ENCODE measurements at places on chromosomes 12 and 14. TPM values are rescaled to one million over a fixed set of nuclear protein-coding genes. Genes with fewer than 3 reads are reported as not detected.

The DHRS4L2 gene
- total RNA-seq, result 24.3 TPM

The MAP1LC3B2 gene
- total RNA-seq, result 3.7 TPM

The NEUROD4 gene
- not detected for total RNA-seq

The CCDC197 gene
- total RNA-seq, result not detected

The RNASE3 gene
- total RNA-seq, result not detected

The PTGER2 gene
- 0.33 TPM for total RNA-seq

The MYH6 gene
- not detected for total RNA-seq

The CCDC175 gene
- total RNA-seq, result not detected

The ZNF385A gene
- total RNA-seq, result 4.9 TPM

The ACOT6 gene
- not detected for total RNA-seq

The PIWIL1 gene
- total RNA-seq, result not detected

The AMDHD1 gene
- not detected for total RNA-seq

The PTCSC3 gene
- not detected for total RNA-seq

The JAG2 gene
- 0.33 TPM for total RNA-seq

The KRT85 gene
- total RNA-seq, result not detected

The ST8SIA1 gene
- total RNA-seq, result not detected

GRCh38 chr14:100854435-100854834, 28.5 kb downstream of the MEG3 start:
- no peak for DNase-seq
- peaks cover 18% of the 10 kb centered on the region for H3K27me3 ChIP-seq
- 0 out of 2 replicates have a peak overlapping the region, but pooled peaks have one; percentile 6 for H3K27ac ChIP-seq

- H3K4me3 ChIP-seq, result no peak overlapping the region
- no peak for DNase-seq
- H3K27ac ChIP-seq, result no peak overlapping the region
- peaks cover 30% of the 10 kb centered on the region for H3K4me1 ChIP-seq
- no peaks in the 10 kb centered on the region for H3K27me3 ChIP-seq
- H3K36me3 ChIP-seq, result peaks cover 6% of the 10 kb centered on the region
These were observed 2.9 kb downstream of the RILPL1 start for GRCh38 chr12:123530668-123531067.

DNA sequence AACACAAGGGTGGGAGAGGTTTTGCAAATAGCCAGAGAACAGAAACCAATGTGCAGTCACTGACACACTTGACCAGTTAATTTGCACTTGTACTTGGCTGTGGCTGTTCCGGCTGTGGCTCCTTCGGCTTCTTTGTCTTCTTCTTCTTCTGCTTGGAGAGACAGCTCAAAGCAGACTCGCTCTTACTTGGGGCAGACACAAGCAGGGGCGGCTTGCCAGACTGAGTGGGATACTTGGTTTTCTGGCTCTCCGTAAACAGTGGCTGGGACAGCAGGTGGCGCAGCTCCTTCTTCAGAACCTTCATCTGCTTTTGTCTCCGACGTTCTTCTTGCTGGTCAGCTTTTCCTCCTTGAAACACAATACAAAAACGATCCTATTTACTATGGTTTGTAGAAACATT, 25.0 kb downstream of the OTUB2 start:
- H3K36me3 ChIP-seq, result peaks cover 42% of the 10 kb centered on the region
- no peak for DNase-seq
- H3K27ac ChIP-seq, result peak overlapping the region; percentile 19
- H3K27me3 ChIP-seq, result no peaks in the 10 kb centered on the region

- H3K27me3 ChIP-seq, result peaks cover 5% of the 10 kb centered on the region
- H3K4me1 ChIP-seq, result peaks cover 14% of the 10 kb centered on the region
- peaks cover 11% of the 10 kb centered on the region for H3K36me3 ChIP-seq
- DNase-seq, result no peak
- H3K27ac ChIP-seq, result peak overlapping the region; percentile 70
These were observed 377 bp upstream of the BCL7A start for GRCh38 chr12:122021193-122021821.

GRCh38 chr12:52243856-52244614, 11.0 kb downstream of the KRT7 start:
- DNase-seq, result peak; percentile 86
- H3K4me1 ChIP-seq, result peaks cover 72% of the 10 kb centered on the region
- no peaks in the 10 kb centered on the region for H3K36me3 ChIP-seq
- H3K27me3 ChIP-seq, result peaks cover 6% of the 10 kb centered on the region
- peak overlapping the region; percentile 98 for H3K27ac ChIP-seq

DNA sequence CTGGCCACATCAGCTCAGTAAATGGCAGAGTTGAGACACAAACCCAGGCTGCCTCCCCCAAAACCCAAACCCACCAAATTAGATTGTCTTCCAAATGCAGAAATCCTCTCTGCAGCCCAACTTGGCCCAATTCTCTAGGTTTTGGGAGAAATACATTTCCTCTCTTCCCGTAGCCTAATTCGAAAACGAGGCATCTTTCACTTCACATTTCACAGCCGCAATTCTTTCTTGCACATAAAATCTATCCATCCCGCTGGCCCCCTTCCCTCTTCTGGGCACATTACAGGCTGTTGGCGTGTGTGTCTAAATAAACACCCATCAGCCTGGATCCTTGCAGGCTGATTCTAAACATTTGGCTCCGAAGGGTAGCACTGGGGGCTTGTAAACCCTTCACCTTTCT, 83.8 kb upstream of the VRK1 start:
- H3K4me3 ChIP-seq, result no peak overlapping the region
- DNase-seq, result no peak
- H3K4me1 ChIP-seq, result no peaks in the 10 kb centered on the region
- H3K27me3 ChIP-seq, result peaks cover 4% of the 10 kb centered on the region
- H3K27ac ChIP-seq, result no peak overlapping the region
- no peaks in the 10 kb centered on the region for H3K36me3 ChIP-seq

GRCh38 chr12:89701606-89702206, 6.9 kb downstream of the ATP2B1 start:
- peaks cover 11% of the 10 kb centered on the region for H3K36me3 ChIP-seq
- no peak overlapping the region for H3K27ac ChIP-seq
- DNase-seq, result no peak

DNA sequence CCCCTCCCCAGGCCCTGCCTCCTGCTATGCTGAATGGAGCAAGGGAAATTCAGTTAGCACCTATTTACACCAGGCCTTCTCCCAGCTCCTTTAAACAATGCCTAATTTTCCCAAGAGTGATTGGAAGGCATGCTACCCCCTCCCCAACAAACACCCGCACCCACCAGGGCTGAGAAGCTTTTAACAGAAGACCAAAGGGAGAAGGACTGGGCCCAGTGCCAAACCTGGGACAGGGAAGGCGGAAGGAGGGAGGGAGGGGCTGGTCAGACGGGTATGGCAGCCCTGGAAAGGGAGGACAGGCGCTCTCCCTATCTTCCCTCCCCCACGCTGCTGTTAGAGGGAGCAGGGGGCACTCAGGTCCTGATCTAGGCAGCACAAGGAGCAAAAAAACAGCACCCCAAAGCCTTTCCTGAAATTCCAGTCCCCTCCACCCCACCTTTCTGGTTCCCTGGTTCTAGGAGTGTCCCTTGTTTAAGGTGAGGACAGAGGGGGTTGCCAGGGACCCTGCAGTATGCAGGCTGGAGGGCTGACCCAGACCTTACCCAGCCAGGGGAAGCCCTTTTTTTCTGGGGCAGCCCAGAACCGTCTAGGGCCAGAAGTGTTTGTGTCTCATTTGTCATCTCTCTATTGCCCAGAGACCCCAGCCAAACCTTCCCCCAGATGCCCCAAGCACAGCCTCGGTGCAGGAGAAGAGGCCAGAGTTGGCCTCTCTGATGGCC, 2.4 kb upstream of the KRT8 start:
- peak overlapping the region; percentile 84 for H3K27ac ChIP-seq
- no peak overlapping the region for H3K4me3 ChIP-seq
- no peaks in the 10 kb centered on the region for H3K36me3 ChIP-seq
- DNase-seq, result no peak
- peaks cover 1% of the 10 kb centered on the region for H3K27me3 ChIP-seq

DNA sequence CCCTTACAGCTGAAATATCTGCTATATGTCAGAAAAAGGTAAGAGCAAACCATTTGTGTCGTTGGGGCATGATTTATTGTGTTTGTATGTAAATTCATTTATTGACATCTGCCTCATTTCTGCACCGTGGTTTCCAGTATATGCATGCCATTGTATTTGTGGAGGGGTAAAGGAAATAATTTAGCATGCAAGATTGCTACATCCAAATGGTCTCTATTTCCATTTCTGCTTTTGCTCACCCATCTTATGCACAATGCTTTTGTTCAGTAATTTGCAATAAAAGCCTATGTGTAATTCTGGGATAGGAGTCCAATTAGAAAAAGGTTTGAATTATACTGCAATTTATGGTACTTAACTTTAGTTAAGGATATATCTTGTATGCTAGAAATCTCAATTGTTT, 101.8 kb downstream of the UNC79 start:
- no peaks in the 10 kb centered on the region for H3K36me3 ChIP-seq
- H3K4me3 ChIP-seq, result no peak overlapping the region
- H3K27ac ChIP-seq, result no peak overlapping the region
- no peaks in the 10 kb centered on the region for H3K27me3 ChIP-seq
- DNase-seq, result no peak
- no peaks in the 10 kb centered on the region for H3K4me1 ChIP-seq

DNA sequence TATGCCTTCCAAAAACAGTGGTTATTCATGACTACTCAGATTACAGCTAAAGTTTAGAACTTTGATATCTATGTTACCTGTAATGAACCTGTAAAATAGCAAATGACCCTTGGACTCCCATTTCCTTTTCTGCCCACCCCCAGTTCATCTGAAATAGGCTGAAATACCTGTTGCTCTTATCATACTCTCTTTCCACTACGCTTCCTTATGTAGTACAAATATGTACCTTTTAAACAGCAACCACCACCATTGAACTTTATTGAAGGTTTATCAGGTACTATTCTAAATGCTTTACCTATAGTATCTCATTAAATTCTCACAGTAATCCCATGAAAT, 239.7 kb downstream of the SSPN start:
- H3K4me1 ChIP-seq, result no peaks in the 10 kb centered on the region
- no peak overlapping the region for H3K27ac ChIP-seq
- no peak overlapping the region for H3K4me3 ChIP-seq
- no peaks in the 10 kb centered on the region for H3K27me3 ChIP-seq
- no peaks in the 10 kb centered on the region for H3K36me3 ChIP-seq
- no peak for DNase-seq

GRCh38 chr12:91887957-91888356, 257.7 kb downstream of the BTG1 start:
- no peaks in the 10 kb centered on the region for H3K36me3 ChIP-seq
- no peak overlapping the region for H3K27ac ChIP-seq
- no peak overlapping the region for H3K4me3 ChIP-seq
- DNase-seq, result no peak

DNA sequence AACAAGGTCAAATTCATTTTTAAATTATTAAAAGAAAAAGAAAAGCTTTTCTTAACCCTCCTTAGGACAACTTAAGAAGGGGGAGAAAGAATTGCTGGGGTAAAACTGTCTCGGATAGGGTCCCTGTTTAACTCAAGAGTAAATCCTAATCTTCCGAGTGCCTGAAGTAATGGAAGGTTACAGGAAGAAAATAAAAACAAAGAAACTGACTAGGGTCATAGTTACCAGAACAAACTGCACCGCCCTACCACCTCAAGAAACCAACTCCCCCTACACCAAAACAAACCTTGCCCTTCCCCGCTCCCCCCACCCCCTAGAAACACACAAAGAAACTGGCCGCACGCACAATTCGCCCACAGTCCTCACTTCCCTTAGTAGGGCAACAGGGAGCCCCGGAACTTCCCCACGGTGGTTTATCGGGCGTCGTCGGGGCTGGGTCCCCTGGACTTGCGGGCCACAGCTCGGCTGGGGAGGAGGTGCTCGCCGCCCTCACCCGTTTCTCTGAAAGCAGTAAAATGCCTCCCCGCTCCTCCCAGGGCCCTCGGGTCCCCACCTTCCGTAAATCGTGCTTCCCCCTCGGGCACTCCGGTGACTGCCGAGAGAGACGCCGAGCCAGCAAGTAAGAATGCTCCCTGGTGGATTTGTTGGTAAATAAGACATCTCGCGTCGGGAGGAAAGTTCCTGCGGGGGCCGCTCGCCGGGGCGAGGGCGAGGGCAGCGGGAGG, 2.4 kb downstream of the SINHCAF start:
- peak; percentile 25 for DNase-seq
- H3K36me3 ChIP-seq, result peaks cover 4% of the 10 kb centered on the region
- H3K27me3 ChIP-seq, result peaks cover 7% of the 10 kb centered on the region
- H3K27ac ChIP-seq, result peak overlapping the region; percentile 77

DNA sequence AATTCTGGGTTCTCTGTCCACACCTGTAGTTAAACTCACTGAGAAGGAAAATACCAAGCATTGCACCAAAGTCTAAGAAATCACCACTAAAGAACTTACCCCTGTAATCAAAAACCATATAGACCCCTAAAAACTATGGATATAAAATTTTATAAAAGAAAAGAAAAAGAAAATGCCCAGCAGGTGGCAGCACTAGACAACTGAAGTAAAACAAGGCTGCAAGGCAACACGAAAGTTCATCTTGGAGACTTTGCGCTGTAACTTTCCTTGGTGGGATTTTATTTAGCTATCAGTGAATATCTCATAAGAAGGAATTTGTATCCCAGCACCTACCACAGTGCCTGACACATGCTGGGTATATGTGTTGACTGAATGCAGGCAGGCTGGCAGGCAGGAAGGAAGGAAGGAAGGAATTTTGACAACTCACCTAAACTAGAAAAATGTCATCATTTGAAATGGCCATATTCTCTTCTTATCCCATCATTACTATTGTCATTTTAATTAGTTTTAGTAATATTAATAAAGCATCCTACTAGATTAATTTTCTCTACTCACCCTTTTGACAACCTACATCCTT, 68.2 kb upstream of the ETV6 start:
- H3K36me3 ChIP-seq, result no peaks in the 10 kb centered on the region
- H3K27ac ChIP-seq, result no peak overlapping the region
- H3K4me1 ChIP-seq, result peaks cover 38% of the 10 kb centered on the region
- peaks cover 19% of the 10 kb centered on the region for H3K27me3 ChIP-seq
- no peak overlapping the region for H3K4me3 ChIP-seq

DNA sequence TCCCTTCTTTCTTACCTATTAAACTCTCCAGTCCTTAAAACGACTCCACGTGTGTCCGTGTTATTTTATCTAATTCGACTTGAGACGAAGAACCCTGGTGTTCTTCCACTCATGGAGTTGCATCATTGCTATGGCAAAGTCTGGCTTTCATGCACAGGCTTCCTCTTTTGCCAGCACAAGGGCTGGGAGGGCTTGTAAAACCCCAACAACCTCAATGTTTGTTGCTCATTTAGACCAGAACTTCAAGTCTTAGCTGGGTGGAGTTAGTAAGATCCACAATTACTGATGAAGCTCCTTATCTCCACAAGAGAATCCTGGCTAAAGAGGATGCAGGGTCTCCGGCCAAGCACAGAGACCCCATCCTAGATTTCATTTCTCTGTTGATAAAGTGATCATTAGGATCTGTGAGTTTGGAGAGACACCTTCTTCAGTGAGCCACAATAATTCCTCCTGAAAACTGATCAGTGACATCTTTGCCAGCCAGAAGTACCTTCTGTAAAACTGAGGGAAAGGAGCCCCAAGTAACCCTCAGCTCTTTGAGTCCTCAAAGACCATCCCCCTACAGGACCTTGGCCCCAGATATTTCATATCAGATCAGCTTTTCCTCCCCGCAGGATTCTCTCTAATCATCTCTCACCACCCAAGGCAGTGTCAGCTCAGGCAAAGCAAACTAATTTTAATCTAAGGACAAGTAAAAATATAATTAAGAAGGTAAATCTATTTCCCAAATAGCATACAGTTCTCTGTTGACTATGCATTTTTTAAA, 514.6 kb downstream of the FUT8 start:
- DNase-seq, result no peak
- H3K27me3 ChIP-seq, result peaks cover 9% of the 10 kb centered on the region
- no peak overlapping the region for H3K4me3 ChIP-seq
- no peak overlapping the region for H3K27ac ChIP-seq

- no peak overlapping the region for H3K27ac ChIP-seq
- peaks cover 7% of the 10 kb centered on the region for H3K27me3 ChIP-seq
These were observed 205.0 kb upstream of the DCN start for GRCh38 chr12:91387461-91388134.
